ENCODE measurements at places on chromosomes 3 and 15. TPM values are rescaled to one million over a fixed set of nuclear protein-coding genes. Genes with fewer than 3 reads are reported as not detected.

- H3K27ac ChIP-seq: no peak overlapping the region
- H3K4me3 ChIP-seq: no peak overlapping the region
- no peaks in the 10 kb centered on the region for H3K4me1 ChIP-seq
These were observed 261.0 kb downstream of the ADAMTSL3 start for GRCh38 chr15:83914906-83915305.

GRCh38 chr3:98553753-98554152 is 22.0 kb downstream of the GPR15 start:
- H3K27ac ChIP-seq: no peak overlapping the region
- no peak for DNase-seq
- no peaks in the 10 kb centered on the region for H3K27me3 ChIP-seq
- no peak overlapping the region for H3K4me3 ChIP-seq
- peaks cover 5% of the 10 kb centered on the region for H3K4me1 ChIP-seq

GRCh38 chr3:172836390-172836997 is 86.0 kb downstream of the ECT2 start:
- no peak overlapping the region for H3K4me3 ChIP-seq
- no peaks in the 10 kb centered on the region for H3K4me1 ChIP-seq
- no peaks in the 10 kb centered on the region for H3K27me3 ChIP-seq
- peak; percentile 70 for DNase-seq
- no peaks in the 10 kb centered on the region for H3K36me3 ChIP-seq

DNA sequence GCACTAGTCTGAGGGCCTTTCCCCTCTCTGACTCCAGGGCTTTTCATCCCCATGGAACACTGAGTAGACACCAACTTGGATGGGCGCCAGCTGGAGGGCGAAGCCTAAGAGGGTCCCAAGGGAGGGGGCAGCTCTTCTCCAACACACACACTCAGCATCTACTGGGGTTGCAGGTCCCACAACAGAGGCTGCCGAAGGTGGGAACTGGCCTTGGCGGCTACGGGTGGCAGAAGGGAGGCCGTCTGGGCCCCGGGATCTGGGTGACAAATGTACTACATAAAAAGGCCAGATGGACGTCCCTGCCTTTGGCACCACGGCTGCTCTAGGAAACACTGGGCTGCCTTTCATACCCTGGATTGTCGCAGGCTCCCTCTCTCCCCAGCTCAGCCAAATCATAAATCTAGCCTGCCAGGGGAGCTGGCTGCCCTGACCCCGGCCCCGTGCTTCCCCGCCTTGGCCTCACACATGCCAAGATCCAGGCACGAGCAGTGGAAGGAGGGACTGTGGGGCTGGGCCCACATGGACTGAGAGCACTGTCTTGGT is 31.5 kb downstream of the SEMA5B start:
- H3K27me3 ChIP-seq: no peaks in the 10 kb centered on the region
- H3K4me3 ChIP-seq: no peak overlapping the region
- DNase-seq: no peak
- no peaks in the 10 kb centered on the region for H3K36me3 ChIP-seq

DNA sequence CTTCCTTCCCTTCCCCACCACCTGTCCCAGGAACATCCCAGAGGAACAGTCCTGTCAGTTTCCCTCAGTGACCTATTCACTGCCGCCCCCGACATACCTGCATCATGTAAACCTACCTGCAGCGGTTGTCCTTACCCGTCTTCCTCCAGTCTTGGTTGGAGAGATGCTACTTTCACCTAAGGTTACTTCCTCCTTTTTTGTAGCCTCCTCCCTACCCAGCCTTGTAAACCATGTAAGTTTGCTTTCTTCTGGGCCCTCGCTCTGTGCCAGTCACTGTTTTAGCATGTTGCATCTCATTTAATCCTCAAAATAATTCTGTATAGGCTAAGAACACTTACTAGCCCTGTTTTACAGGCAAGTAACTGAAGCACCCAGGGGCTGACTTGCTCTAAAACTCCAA is 58.3 kb downstream of the GPR171 start:
- H3K36me3 ChIP-seq: peaks cover 4% of the 10 kb centered on the region
- H3K4me3 ChIP-seq: no peak overlapping the region
- no peak overlapping the region for H3K27ac ChIP-seq
- peaks cover 2% of the 10 kb centered on the region for H3K4me1 ChIP-seq
- no peaks in the 10 kb centered on the region for H3K27me3 ChIP-seq

GLT8D1 gene
- total RNA-seq: 76.3 TPM

C3orf20 gene
- total RNA-seq: not detected

CYP11A1 gene
- 1.1 TPM for total RNA-seq

SPINK8 gene
- total RNA-seq: not detected

LRRC34 gene
- 54.8 TPM for total RNA-seq

All from neural progenitor cell (in vitro differentiated cells).